ENCODE measurements at places on chromosomes 1 and 21. TPM values are rescaled to one million over a fixed set of nuclear protein-coding genes. Genes with fewer than 3 reads are reported as not detected.

RGS8 gene
- total RNA-seq: not detected

CLDN19 gene
- 253 TPM for total RNA-seq

HENMT1 gene
- 1.2 TPM for total RNA-seq

SPRR3 gene
- not detected for total RNA-seq

VWA5B1 gene
- total RNA-seq: not detected

STUM gene
- 6.6 TPM for total RNA-seq

ERG gene
- total RNA-seq: 15.9 TPM

RAVER2 gene
- 8.2 TPM for total RNA-seq

GPR153 gene
- 10.3 TPM for total RNA-seq

LRRN2 gene
- 16.1 TPM for total RNA-seq

TMPRSS2 gene
- total RNA-seq: not detected

DNA sequence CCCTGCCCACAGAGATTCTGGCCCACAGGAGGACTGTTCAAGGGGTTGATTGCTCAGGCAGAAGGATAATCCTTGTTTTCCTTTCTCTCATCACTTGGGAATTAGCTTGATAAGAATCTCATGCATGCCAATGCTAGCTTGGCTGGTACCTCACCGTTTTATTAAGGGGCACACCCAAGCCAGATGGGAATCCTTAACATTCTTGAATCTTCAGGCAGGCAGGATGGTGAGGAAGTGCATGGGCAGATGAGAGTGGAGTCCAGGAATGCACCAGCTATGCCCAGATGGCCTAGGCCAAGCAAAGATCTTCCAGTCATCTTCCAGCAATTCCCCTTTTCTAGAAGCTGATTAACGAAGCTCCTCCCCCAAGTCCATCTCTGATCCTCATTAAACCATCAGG lies 4.1 kb upstream of the LCE7A start:
- DNase-seq: no peak

DNA sequence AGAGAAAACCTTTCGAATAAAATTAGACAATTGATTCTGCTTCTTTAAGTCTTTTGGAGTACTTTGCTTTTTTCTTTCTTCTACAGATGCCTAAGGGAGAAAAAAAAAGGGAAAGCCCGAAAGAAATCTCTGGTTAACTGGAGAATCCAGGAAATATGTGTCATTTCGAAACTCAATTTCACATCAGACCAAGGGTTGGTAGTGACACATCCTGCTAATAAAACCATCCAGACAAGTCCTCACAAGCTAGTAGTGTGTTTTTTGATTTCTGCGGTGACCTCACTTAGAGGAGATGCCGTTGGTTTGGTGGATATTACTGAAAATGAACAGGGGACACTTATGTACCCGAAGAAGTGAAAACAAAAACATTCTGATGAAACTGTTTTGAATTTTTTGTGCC lies 726.5 kb upstream of the ADAMTS5 start:
- no peak for DNase-seq

DNA sequence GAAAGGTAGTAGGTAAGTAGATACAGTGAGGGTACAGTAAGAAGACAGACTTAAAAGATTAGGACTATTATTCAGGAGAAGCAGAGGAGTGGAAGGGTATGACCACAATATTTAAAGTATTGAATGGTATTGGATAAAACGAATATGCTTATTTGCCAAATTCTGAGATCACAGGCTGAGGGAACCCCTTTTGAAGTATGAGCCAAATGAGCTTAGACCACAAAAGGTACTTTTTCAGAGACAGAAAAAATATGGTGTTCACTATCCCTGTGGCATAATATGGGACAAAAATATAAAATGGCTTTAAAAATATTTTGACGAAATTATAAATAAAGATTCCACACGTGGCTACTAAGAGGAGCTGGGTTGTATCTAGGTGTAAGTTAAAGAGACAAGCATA lies 880 bp upstream of the MTF2 start:
- DNase-seq: no peak

GRCh38 chr1:232292239-232292638 lies 337.7 kb downstream of the SIPA1L2 start:
- no peak for DNase-seq

DNA sequence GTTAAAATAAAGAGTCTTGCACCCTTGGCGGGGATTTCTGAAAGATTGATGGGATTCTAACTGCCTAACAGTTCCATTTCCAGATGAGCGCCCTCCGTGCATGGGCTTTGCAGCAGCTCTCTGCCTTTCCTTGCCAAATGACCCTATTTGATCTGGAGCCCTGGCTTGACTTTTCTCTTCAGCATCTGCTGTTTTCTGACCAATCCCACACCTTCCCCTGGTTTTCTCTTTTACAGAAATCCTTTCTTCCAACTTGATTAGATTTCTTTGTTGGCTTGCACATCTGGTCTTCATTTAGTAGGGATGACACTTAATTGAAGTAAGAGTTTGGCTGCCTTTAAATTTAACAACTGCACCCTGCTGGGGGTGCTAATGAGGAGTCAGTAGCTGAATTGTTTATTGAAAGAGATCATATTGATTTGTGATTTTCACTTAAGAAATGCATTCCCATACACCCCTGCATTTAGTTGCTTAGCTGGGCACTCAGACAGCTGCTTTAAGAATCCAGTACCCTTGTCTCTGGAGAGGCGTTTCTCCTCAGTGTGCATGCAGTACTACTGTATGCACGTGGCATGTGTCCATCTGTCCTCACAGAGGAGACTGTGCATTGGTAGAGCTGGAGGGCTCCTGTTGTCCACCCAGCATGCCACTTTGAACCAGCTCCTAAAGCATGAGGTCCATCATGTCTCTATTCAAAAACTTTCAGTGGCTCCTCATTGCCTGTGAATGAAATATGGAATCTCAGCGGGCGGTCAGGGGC lies 99.7 kb downstream of the NOS1AP start:
- DNase-seq: no peak

- DNase-seq: no peak
Measured at GRCh38 chr1:170680428-170680827, 16.5 kb downstream of the PRRX1 start.

DNA sequence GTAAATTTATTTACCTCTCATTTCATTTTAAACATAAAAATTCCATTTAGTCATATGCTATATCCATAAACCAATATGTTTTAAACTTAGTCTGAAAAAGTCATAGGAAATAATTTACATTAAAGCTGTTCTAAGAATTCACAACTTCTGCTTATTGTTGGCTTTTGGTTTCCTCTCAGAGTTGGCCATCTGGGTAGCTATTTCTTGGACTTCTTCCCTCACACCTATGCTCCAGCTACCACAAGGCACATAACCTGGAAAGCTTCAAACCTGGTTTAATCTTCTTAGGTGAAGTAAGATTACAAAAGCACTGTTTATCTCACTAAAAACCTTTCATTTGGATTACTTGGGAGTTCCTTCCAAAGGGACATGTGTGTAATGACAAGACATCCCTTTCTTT lies 29.8 kb downstream of the RBM11 start:
- DNase-seq: no peak

DNA sequence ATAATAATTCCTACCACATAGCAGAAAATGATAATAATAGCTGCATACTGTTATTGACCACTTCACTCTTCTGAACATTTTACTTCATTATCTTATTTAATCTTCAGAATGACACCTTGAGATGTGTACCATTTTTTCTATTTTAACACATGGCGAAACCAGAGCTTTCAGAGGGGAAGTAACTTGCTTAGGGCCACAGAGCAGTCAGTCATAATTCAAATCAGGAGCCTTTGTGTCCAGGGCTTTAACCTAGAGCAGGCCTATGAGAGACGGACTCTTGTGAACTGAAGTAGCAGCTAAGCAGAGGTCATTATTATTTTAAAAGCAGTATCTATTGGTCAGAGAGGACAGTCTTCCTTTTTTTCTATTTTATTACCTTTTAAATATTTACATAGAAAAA lies 114.0 kb downstream of the ROR1 start:
- no peak for DNase-seq

- DNase-seq: no peak
Measured at GRCh38 chr1:7172804-7173203, 387.6 kb downstream of the CAMTA1 start.

DNA sequence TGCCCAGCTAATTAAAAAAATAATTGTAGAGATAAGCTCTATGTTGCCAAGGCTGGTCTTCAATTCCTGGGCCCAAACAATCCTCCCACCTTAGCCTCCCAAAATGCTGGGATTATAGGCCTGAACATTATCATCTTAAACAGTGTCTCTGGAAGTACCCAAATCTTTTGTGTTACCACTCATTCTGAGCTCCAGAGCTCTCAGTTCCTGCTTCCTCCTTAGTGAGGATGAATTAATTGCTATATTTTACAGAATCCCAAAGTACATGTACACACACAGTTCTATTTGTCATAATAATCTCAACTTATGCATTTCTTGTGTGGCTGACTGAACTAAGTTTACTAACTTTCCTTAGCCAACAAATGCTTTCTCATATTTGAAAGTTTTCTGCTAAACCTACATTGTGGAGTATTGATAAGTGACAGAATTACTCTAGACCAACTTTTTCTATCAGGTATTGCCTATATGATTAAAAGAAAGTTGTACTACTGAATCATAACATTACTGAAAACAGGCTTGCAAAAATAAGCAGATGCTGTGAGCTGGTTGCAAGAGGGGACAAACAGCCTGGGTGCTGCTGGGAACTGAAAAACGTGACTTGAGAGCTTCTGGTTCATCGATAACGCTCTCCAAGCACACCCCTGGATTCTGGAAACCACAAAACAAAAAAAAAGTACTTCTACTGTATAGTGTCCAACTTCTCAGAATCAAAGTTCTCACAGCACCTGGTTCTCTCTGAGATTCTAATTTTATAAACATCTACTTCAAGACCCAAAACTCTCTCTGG lies 15.3 kb downstream of the VAV3 start:
- no peak for DNase-seq

GRCh38 chr21:15992171-15992570 lies 262.4 kb downstream of the USP25 start:
- no peak for DNase-seq

- DNase-seq: no peak
Measured at GRCh38 chr1:156858959-156859522, at the start of gene INSRR. INSRR (minus strand) TSS chr1:156859117; CDS start chr1:156858621, 496 bp downstream.

- DNase-seq: no peak
Measured at GRCh38 chr21:43864313-43864961, 586 bp upstream of the AGPAT3 start.

GRCh38 chr1:8722366-8722765 lies 95.1 kb downstream of the RERE start:
- no peak for DNase-seq

GRCh38 chr1:79197421-79197820 lies 190.9 kb upstream of the ADGRL4 start:
- DNase-seq: no peak

GRCh38 chr1:31040038-31040437 lies 25.5 kb downstream of the PUM1 start:
- DNase-seq: no peak

DNA sequence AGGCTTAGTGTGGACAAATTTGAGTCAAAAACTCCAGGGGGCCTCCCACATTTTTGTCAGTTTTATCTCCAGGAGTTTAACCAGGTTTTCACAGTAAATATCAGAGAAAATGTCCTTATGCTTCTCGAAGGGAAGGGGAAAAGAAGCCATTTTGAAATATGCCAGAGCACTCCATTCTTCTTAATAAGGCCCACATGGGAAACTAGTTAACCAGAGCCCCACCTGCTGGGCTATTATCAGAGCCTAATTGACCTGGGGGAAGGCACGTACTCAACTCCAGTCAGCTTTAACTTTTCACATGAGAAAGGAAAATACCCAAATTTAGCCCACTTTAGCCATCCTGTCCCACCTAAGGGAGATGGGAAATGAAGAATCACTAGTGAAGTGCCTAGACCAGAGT lies 296.3 kb downstream of the PTBP2 start:
- DNase-seq: no peak

DNA sequence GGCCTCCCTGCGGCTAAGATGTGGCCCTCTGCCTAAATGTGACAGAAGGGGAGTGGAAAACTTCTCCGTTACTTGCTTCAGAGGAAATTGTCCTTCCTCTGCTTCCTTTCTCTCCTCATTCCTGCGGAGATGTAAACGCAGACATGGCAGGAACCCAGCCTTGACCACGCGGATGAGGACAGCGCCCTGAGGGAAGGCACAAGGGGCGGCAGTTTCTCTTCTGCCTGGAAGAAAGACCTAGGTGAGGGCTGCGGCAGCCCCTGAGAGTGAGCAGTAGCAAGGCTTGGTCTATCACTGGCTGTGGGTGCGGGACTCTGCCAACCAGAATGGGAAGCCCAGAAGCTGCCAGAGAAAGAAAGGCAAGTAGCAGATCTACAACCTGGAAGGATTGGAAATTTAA lies 14.0 kb upstream of the CTPS1 start:
- no peak for DNase-seq

- no peak for DNase-seq
Measured at GRCh38 chr1:171802207-171802606, 20.7 kb downstream of the METTL13 start.

DNA sequence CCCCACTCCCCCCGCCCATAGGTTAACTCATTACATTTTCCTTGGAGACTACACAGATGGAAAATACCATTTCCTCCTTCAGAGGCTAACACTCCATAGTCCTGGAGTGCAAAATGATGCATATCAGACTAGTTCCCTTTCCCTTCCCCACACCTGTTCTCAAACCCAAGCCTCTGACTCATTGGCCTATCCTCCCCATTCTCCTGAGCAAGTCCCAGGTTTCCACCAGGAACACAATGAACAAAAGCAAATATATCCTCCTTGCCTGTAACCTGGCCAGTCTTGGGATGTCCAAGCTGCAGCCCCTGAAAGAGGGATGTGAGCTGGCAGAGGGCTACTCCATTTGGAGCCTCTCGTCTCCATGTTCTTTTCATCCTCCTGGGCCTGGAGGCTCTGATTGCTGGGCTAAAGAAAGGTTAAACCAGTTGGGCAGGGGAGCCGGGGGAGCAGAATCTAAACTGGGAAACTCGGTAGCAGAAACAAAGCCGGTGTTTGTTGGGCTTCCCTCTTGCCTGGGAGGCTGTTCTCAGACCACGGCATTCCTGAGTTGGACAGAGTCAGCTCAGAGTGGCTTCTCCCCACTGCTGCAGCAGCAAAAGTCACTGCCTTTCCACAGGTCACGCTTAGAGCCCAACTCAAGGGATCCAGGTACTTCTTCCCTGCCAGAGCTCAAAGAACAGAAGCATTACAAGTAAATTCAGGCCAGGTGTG lies 13.9 kb downstream of the SSR2 start:
- DNase-seq: no peak

DNA sequence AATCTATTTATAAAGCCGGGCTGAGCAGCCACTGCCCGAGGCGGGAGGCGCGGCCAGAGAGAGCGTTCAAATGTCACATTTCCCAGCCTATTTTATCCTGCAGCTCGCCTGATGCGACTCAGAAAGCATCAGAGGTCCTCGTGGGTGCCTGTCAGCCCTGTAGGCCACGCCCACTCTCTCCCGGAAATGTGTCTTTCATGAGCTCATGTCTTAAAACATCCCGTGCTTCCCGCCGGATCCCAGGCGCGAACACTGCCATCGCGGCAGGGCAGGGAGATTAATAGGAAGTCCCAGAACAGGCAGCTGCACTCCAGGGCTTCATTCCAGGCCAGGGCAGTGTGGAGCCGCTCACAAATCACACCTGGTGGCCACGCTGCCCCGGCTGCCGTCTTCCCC lies 117.5 kb downstream of the PRDM16 start:
- peak; percentile 63 for DNase-seq
